Activated naive CD8-positive, alpha-beta T cell treated with anti-CD3 and anti-CD28 coated beads, Interleukin-2, amount 10 ng/mL, durations not matched to agents 7 days and 5 days (primary cell): ENCODE measurements at places on chromosomes 6 and 20.
A peak's percentile ranks its signal among the peaks of the same experiment; 100 is the strongest.

GRCh38 chr20:13995841-13996240 is 525 bp downstream of the MACROD2 start:
- peak; percentile 27 for DNase-seq

GRCh38 chr6:81304466-81304865 is 448.0 kb downstream of the TENT5A start:
- DNase-seq, result no peak

- no peak for DNase-seq
These were observed 10.9 kb downstream of the MOCS1 start for GRCh38 chr6:39923394-39923793.

DNA sequence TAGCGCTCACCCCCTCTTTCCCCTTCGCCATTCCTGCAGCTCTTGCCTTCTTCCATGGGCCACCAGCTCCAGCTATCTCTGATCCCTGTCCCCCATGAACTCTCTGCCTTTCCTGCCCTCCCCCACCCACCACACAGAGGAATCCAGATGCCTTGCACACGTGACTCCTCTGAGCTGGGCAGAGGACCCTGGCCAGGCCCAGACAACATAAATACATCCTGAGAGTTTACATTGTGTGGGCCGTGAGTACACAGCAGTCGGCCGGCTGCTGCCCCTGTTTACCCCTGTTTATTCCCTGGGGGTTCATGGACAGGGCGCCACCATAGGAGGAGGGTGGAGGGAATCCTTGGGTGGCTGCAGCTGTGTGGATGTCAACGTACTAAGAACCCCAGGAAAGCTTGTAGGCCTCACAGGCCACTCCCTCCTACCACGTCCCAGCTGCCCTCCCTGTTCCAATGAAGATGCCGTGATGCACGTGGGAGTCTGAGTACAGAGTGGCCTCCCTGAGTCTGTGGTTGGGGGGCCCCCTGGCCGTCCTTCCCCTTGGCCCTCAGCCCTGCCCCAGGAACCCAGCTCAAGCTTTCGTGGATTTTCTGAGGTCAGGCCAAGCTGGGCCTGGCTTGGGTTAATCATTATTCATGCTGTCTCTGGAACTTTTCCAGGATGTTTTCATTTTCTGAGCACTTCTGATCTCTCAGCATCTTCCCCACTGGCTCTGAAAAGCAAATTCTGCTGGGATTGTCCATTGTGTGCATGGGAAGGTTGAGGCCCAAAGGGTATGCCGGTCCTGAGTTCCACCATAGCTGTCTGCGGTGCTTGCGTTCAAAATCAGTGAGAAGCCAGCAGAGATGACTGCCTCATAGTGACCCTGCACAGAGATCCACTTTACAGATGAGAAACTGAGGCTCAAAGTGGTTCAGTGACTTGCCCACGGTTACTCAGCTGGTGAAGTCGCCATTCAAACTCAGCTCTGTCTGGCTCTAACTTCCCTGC is 136.3 kb downstream of the MRPL14 start:
- DNase-seq, result peak; percentile 15

GRCh38 chr6:113122060-113122459 is 735.1 kb upstream of the MARCKS start:
- DNase-seq, result no peak

DNA sequence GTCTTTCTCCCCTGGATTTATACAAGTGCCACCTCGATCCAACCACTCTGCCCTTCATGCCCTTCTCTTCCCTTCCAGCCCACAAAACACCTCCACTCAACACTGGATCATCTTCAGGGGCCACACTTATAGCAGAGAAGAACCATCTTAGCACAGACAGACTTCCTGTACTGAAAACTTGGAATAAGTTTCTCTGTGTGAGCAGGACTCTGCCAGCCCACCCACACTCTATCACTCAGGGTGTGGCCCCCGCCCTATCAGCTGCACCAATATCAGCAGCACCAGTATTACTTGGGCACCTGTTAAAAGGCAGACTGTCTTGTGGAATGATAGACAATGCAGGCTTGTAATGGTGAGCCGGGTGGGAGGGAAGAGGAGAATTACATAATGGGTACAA is 86.7 kb downstream of the SCML4 start:
- DNase-seq, result no peak

GRCh38 chr20:61299618-61300017 is 47.6 kb downstream of the CDH4 start:
- no peak for DNase-seq

DNA sequence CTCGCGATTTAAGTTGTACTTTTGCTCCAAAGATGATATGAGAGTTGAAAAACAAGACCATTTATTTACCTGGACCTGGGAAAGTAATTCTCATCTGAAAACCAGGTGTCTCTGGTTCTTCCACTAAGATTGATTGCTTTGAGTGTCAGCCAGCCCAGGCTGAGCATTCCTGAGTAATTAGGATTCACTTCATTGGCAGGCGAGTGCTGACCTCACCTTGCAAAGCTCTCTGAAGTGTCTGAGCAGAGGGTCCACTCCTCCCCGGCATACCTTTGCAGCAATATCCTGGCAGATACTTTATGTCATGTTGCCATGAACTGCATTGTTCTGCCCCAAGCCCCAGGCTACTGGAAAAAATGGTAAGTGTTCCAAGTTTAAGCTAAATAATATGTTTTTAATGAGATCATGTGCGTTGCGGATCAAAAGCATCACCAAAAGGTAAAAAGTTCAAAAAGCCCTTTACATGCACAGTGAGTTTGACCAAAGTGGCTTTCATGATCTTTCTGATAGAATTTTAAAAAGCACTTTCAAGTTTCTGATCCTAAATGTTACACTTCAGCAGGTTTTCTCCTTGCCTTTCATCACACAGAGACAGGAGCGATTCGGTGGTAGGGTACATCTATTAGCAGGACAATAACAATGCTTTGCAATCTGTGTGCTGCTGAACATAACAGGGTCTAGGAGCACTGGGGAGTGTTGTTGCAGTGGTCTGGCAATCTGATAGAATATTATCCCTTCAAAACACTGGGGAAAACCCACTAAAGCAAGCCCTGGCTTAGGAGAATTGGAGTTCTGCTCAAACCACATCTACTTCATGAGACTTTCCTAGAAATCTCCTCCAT is 127.8 kb upstream of the EEF1E1 start:
- no peak for DNase-seq

DNA sequence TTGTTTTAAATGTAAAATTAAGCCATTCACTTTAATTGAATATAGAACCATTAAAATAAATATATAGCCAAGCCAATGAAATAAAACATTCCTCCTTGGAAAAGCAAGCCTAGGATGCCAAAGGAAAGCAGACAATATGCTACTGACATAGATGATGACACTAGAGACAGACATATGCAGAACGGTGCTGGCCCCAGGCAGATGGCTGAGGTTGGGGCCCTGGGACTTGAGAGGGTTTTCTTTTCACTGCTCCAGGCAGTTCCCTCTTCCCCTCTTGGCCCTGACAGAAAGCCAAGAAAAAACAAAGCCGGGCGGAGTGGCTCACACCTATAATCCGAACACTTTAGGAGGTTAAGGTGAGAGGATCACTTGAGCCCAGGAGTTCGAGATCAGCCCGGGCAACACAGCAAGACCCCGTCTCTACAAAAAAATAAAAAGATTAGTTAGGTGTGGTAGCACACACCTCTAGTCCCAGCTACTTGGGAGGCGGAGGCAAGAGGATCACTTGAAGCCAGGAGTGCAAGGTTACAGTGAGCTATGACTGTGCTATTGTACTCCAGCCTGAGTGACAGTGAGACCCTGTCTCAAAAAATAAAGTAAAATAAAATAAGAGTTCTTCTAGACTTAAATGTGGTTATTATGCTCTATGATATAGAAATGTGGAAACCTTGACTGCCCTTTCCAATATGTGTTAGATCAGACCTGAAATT is 31.2 kb downstream of the FASTKD5 start:
- DNase-seq, result no peak

- no peak for DNase-seq
These were observed 497.2 kb upstream of the JARID2 start for GRCh38 chr6:14748679-14749078.

DNA sequence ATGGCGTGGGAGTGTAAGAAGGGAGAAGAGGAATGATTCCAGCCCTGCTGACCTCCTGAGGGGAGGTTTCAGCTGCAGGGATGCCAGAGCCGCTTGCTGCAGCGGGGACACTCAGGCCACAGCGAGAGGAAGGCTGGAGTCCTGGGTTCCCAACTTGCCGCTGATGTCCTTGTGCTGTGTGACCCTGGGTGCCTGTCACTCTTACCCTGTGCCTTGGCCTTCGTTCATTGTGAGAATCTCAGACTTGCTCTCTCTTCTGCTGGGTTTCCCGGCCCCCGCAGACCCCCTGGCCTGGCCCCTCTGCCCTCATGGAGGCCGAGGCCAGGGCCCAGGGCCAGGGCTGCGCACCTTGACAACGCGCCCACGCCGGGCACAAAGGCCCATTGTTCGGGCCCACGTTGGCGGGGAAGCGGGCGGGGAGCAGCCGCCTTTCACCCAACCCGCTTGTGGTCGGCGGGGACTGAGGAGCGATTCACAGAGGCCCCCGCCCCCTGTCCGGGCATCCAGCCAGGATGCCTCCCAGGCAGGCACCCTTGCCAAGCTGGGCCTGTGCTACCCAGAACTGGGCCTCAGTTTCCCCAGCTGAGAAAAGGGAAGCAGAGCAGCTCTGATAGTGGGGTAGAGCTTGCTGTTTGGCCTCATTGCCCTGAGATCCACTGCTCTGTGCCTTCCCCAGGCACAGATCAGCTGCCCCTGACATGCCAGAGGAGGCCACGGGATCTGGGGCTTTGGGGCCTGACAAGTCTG is 52.4 kb downstream of the CEBPB start:
- DNase-seq, result no peak

DNA sequence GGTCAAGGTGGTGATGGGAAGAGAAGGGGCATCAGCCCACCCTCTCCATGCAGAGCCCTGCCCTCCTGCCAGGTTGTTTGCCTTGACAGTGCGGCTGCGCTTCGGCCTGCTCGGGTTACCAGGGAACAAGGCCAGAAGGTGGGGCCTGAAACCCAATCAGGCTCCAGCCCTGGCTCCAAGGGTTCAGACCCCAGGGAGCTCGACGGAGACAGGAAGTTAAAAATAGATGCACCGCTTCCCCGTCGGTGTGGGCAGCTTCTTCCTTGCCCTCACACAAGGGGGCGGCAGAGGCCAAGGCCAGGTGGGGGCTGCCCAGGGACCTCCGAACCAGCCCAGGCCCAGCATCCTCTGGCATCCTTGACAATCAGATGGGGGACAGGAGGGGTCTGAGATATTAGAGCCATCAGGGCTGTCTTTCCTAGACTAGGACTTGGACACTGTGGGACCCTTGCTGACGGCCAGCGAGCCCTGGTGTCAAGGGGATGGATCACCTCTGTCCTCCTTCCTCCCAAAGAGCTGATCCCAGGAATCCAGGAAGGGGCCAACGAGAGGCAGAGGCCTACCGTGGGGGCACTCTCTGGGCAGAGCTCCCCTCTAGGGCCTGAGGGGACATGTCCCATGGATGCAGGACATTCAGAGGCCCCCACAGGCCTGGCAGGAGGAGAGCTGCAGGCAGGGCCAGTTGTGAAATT is 65.2 kb downstream of the RIPOR3 start:
- peak; percentile 51 for DNase-seq

DNA sequence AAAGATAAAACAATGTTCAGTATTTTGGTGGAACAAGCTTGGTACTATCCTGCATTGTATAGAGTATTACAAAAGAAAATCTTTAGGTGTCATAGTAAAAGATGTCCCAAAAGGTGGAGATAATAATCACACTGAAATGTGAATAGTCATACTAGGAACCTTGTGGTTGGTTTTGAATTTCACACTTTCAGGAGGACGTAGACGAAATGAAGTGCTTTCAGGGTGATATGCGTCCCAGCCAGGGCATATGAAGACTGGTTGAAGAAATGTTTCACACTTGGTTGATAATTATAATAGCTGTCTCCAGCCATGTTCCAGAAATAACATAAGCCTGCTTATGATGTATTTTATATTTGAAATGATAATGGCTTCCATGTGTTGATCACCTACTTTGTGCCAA is 60.4 kb downstream of the SCAND1 start:
- DNase-seq, result no peak

DNA sequence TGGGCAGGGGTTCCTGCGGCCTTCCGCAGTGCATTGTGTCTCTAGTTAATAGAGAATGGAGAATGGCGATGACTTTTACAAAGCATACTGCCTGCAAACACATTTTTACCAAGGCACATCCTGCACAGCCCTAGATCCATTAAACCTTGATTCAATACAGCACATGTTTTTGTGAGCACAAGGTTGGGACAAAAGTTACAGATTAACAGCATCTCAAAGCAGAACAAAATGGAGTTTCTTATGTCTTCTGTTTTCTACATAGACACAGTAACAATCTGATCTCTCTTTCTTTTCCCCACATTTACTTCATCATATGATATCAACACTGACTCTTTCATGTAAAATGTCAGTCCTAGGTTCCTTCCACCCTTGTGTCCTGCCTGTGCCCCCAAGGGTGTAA is 63.5 kb downstream of the GCNT2 start:
- DNase-seq, result no peak

DNA sequence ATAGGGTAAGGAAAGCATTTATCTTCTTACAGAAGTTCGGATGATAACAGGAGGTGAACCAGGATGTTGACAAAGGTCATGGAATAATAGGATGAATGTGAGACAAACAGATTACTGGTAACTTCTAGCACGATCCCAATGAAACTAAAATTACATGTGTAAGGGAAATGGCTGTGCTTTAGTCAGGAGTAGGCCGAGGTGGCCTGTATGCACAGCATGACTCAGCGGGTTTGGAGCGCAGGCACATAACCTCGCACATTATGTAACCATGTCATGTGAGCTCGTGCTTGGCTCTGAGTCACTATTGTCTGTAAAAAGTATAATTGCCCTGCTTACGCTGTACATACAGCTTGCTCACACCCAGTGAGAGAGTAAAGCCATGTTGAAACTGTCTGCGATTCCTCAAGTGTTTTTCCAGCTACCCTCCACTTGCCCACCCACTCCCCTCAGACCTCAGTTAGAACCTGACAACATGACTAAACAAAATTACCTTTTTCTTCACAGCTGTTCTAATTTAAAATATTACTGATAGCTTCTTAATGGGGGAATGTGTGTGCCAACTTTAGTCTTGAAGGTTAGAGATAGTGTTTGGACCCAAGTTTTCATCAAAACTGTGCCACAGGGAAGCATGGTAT is 8.2 kb downstream of the CYB5R4 start:
- peak; percentile 32 for DNase-seq

DNA sequence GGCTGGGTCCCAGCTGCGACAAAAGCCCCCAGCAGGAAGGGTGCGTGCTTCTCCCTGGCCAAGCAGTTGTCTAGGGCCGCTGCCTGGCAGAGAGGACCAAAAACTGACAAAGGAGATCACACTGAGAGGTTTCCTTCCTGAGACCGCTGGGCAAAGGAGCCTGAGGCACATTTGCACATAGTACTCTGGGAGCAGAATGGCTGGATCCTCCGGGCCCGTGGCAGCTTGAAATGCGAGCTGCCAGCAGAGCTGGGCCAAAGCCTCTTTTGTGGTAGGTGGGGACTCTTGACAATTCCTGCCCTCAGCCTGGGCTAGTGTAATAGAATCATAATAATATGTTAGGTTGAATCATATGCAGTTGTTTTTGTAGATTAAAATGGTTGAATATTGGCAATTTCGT is 33.1 kb upstream of the RNF8 start:
- no peak for DNase-seq
